ENCODE measurements at places on chromosomes 5 and 9.

GRCh38 chr5:120139039-120139438 is 325.1 kb upstream of the PRR16 start:
- no peak for DNase-seq

- DNase-seq: peak; percentile 67
Measured at GRCh38 chr5:64519263-64519662, 13.4 kb downstream of the RGS7BP start.

- no peak for DNase-seq
Measured at GRCh38 chr9:108617676-108618075, 238.1 kb downstream of the ACTL7B start.

GRCh38 chr5:67196537-67197059 is at the start of gene CD180:
Gene CD180 (minus strand): TSS chr5:67196799. CDS start chr5:67196641, 158 bp downstream.
- no peak for DNase-seq

DNA sequence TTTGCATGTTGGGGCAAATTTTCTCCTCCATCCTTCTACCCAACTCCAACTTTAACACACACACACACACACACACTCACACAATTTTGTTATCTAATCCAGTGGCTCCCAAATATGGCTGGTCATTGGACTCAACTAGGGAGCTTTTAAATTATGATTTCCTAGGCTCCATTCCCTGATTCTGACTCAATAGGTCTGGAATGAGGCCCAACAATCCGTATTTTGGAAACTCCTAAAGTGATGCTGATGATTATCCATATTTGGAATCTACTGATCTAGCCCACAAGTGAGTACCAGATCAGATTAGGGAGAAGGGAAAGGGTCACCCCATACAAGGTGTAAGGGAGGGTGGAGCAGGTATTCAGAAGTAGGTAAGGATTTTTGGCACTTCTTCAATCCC is 309.7 kb downstream of the TLE1 start:
- DNase-seq: no peak

DNA sequence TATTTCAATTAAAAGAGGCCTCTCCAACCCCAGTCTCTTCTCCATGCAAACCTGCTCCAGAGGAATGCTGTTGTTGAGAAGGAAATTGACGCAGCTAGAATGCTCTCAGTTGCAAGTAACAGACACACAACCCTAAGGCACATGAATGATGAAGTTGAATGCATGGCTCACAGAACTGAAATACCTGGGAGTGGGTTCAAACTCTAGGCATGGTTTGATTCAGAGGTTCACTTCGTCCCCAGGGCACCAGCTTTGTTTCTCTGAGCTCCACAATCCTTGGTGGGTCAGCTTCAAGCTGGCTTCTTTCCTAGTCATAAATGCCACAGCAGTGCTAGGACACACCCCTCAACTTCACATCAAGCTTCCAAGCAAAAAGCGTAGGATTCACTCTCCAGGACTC is 4.6 kb downstream of the ACTL7B start:
- no peak for DNase-seq

DNA sequence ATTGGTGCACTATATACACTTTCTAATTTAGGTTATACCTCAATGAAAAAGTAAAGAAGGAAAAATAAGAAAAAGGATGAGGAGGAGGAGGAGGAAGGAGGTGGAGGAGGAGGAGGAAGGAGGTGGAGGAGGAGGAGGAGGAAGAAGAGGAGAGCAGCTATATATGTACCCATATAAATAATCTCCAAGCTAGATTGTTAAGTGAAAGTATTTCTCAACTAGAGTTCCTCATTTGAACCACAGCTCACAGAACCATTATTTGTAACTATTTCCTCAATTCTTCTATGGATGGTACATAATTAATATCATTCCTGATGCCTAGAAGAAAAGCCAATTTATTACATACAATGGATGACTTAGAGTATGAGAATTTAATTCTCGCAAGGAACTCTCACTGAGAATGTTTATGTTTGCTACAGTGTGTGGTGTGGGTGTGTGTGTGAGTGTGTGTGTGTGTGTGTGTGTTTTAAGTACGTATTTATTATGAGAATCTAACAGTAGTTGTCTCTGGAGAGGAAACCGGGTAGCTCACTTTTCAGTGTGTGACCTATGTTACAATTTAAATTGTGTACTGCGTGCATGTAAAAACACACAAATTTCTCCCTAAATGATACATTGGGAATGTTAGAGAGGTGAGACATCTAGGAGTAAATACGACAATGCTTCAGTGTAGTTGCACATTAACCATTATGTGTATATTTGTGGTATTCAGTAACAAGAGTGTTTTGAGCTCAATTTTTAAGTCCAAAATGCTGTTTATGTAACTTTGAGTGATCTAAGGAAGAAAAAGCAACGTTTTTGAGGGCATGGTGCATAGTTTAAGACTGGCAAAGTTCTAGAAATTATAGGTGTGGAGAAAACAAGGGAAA is 20.2 kb upstream of the NREP start:
- DNase-seq: no peak

GRCh38 chr9:117405950-117406705 is 8.7 kb downstream of the ASTN2 start:
- DNase-seq: no peak

DNA sequence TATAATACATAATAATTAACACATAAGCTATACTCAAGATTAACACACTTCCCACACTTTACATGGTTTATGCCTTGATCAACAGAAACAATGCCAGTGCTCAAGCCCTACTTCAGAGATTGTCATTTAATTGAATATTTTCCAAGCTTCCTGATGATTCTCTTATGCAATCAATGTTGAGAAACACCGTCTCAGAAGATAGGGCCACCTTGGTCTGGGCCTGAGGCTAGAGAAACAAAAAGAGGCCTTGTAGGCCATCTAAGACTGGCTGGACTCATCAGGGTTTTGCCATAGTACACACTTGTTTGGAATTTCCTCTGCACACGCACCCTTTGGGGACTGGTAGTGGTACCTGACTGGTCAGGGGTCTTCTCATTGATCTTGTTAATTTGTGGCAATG is 16.3 kb downstream of the C9orf152 start:
- no peak for DNase-seq

DNA sequence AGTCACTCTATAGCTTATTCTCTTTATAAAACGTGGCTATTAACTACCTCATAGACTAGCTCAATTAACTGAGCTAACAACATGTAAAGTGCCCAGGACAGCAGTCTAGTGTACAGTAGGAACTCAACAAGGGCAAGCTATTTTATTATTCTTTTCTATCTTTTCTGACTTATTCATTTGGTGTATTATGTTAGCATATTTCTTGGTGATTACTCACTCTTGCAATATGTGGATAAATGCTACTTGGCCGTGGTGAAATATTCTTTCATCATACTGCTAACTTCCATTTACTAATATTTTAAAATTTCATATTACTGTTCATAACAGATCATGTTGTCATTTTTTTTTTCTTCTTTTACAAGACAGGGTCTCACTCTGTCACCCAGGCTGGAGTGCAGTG is 4.9 kb downstream of the SLC25A51 start:
- DNase-seq: no peak

DNA sequence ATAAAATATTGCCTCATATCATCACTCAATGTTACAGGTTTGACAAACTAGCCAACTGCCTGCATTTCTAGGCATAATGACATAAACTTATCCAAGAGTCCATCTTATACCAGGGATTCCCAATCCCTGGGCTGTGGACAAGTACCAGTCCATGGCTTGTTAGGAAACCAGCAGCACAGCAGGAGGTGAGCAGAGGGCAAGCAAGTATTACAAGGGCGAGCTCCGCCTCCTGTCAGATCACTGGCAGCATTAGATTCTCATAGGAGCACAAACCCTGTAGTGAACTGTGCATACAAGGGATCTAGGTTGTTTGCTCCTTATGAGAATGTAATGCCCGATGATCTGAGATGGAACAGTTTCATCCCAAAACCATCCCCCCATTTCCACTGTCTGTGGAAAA is 144.9 kb downstream of the PRKACG start:
- peak; percentile 65 for DNase-seq

GRCh38 chr5:82901281-82901888 is 175.8 kb downstream of the TMEM167A start:
- DNase-seq: no peak

GRCh38 chr9:109852556-109852955 is 72.6 kb downstream of the PALM2AKAP2 start:
- no peak for DNase-seq

DNA sequence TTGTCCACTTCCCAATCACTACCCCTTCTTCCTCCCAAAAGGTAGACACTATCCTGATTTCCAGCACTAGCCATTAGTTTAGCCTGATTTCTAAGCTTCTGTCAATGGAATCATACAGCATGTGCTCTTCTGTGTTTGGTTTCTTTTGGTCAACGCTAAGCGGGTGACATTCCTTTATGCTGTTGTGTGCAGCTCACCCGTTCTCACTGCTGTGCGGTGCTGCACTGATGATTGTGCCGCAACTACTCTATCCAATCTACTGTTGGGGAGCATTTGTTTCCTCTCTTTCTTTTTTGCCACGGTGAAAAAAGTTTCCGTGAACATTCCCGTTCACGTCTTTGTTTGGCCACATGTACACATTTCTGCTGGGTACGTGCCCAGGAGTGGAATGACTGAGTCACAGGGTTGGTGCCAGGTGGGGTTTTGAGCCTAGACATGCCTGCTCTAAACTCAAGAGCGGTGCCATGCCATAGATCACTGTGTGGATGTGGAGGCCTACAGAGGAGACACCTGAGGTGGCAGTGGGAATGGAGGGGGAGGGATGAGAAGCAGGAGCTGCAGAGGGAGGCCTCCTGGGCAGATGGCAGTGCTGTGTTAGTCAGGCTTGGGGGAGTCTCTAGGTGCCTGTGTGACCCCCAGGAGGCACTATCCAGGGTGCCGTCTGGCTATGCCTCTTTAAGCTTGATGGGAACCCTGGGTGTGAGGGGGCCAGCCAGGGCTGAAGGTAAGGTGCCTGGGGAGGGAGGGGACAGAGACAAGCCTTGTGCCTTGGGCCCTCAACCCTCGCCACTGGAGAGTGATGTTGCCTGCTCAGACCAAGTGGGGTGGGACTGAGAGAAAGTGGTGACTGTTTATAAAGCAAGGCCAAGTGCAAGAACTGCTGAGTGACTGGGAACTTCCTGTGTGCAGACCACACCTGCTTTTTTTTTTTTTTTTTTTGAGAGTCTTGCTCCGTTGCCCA is 11.4 kb upstream of the ANKRD33B start:
- no peak for DNase-seq

GRCh38 chr5:99023330-99023729 is 94.5 kb upstream of the CHD1 start:
- no peak for DNase-seq

- no peak for DNase-seq
Measured at GRCh38 chr9:127202461-127203169, 62.0 kb upstream of the GARNL3 start.

- DNase-seq: peak; percentile 52
Measured at GRCh38 chr5:72018143-72018803, 89.0 kb upstream of the MAP1B start.

- DNase-seq: peak; percentile 41
Measured at GRCh38 chr5:68137511-68138140, 77.9 kb upstream of the PIK3R1 start.

DNA sequence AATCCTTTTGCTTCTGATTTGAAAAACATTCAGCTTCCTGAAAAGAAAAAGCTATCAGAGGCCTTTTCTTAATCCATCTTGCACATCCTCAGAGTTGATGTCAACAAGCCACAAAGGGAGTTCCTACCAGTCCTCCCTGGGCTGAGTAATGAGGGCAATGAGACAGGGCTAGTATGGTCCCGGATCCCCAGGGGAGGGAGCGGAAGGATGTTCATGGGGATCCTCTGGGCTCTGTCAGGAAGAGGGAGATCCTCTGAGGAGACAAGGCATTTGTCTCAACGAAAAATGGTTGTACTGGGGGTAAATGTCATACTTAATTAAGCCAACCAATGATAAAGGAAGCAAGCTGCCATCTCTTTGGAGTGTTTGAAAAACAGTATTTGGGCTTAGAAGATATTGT is 195.3 kb downstream of the DTWD2 start:
- no peak for DNase-seq

- DNase-seq: no peak
Measured at GRCh38 chr9:115733318-115734110, 420.1 kb upstream of the PAPPA start.

DNA sequence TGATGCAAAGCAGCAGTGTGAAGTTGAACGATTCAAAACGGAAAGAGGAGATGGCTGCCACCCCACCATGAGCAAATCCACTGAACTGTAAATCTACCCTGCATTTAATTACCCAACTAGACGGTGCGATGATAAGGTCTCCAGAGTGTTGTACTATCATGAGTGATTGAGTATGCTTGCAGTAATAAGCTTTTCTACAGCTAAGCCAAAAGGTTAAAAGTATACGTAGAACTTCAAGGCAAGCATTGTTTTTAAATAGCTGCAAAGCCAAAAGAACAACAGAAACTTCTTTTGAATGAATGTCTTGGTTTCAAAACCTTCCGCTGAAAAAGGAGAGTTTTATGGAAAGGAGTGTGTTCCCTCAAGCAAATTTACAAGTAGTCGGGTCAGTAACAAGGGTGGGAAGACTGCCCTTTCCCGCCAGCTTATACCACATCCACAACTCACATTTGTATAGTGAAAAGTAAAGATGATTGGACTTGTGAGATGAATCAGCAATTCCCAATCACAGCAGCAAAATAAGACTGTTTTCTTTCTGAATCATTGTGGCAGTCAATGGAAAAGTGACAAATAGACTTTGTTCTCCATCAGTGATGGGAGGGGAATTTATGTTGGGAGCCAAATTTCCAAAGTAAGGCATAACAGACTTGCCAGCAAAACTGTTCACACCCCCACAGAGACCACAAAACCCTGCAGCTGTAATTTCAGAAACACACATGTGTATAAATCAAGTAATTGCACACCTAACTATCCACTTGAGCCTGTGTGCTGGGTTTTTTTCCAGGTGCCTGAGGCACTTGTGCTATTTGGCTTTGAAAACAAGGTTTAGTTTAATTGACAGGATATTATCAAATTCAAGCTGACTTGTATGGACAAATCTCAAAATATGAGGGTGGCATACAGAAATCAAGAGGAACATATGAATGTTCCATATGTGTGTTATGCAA is 407.7 kb upstream of the GRAMD2B start:
- DNase-seq: peak; percentile 87

DNA sequence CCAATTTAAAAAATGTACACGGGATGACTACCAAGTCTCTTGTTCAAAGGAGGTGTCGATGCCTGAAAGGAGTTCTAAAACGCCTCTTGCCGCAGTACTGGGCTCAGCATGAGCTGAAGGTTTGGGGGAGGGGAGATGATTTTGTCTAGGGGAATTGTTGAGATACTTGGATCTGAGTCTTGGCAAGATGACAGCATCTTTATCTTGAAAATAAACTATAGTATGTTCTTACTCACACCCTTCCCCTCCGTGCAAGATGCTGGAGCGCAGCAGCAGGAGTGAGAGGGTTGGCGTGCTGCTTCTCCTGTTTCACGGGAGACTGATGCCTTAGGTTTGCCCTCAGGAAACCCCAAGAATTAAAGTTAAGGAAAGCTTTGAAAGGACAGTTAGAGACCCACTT is 47.3 kb downstream of the FAM78A start:
- no peak for DNase-seq

DNA sequence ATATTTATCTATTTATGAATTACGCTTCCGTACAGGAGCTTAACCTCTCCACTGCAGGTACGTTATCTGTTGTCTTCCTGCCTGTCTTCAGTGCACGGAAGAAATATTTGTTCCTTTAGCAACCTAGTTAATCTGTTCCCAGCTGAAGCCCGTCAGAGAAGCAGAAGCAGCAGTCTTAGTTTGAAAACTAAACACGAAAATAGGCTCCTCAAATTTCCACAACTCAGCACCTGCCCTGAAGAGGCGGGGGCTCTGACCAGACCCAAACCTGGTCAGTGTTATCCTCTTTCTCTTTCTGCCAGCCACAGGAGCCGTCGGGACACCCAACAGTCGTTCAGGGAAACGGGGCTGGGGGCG is 462 bp downstream of the NUDCD2 start:
- DNase-seq: no peak

- no peak for DNase-seq
Measured at GRCh38 chr5:34039398-34040157, 3.4 kb downstream of the C1QTNF3 start.
